T-helper 17 cell (primary cell): ENCODE measurements at places on chromosomes 6 and 20.

GRCh38 chr20:44003609-44004008, 89.0 kb downstream of the TOX2 start:
- DNase-seq = no peak

DNA sequence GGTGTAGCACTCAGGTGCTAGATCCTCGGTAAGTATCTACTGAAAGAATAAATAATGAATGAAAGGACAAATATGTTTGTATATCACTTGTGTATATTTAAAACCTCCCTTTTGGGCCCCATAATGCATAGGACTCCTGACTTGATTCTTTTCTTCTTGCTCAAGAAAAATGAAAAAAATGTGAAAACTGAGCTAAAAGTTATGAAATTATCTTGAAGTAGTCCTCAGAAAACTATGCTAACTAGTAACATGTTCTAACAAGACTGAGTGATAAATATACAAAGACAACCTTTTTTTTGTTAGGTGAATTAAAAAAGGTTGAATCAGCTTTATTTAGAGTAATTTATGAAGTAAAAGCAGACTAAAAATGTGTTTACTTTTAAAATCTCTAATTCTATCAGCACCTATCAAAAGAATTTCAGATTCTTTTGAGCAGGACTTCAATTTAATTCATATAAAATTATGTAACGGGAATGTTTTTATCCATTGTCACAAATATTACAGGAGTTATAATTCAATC, 247.8 kb upstream of the JAG1 start:
- no peak for DNase-seq

GRCh38 chr6:119037941-119038623, 40.4 kb downstream of the FAM184A start:
- DNase-seq = no peak

- no peak for DNase-seq
Measured at GRCh38 chr6:130535242-130535641, 169.4 kb downstream of the TMEM200A start.

- no peak for DNase-seq
Measured at GRCh38 chr6:137765059-137765458, 102.0 kb upstream of the TNFAIP3 start.

GRCh38 chr20:33124261-33124660, 43.7 kb upstream of the BPIFA2 start:
- DNase-seq = no peak

- DNase-seq = no peak
Measured at GRCh38 chr6:70668499-70668812, 773 bp downstream of the SMAP1 start.

DNA sequence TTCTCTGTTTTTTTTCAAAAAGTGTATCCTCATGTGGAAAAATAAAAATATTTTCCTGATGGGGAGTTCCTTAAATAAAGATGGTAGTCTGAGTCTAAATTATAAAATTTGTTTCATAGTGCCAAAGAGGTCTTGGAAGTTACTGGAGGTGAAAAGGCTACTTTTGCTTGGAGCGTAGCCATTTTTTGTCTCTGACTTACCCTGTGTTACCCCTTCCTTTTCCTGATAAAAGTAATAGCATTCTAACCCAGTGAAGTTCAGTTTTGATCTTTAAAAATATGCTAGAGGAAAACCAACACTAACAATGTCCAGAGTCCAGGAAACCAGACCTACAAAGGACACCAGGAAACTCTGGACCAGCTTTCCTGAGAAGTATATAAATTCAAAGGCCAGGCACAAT, 112.2 kb upstream of the FOXO3 start:
- no peak for DNase-seq

DNA sequence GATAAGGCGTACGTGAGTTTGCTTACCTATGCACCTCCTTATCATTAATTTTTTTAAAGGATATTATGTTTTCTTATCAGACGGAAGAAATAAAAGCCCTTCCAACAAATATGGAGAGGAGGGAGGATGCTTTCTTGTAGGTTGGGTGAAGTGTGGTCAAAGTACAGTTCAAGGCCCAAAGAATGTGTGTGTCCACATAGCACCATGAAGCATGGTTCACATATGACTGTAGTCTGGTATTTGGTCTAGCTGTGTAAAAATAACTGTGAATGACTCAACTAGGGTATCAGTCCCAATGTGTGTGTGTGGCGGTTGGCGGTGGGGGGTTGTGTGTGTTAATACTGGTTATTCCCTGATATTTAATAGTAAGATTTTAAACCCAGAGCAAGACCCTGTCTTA, 212.7 kb downstream of the TMEM242 start:
- no peak for DNase-seq

- no peak for DNase-seq
Measured at GRCh38 chr6:66717801-66718200, 1010.8 kb upstream of the EYS start.

- no peak for DNase-seq
Measured at GRCh38 chr6:8578006-8578405, 142.7 kb upstream of the SLC35B3 start.

- no peak for DNase-seq
Measured at GRCh38 chr20:44208165-44208564, 2.4 kb downstream of the OSER1 start.
